ENCODE measurements at places on chromosomes 5 and 9.

- no peak for DNase-seq
These were observed 68.0 kb downstream of the DENND4C start for GRCh38 chr9:19298436-19299000.

- no peak for DNase-seq
These were observed 29.5 kb downstream of the CCNH start for GRCh38 chr5:87383216-87383615.

DNA sequence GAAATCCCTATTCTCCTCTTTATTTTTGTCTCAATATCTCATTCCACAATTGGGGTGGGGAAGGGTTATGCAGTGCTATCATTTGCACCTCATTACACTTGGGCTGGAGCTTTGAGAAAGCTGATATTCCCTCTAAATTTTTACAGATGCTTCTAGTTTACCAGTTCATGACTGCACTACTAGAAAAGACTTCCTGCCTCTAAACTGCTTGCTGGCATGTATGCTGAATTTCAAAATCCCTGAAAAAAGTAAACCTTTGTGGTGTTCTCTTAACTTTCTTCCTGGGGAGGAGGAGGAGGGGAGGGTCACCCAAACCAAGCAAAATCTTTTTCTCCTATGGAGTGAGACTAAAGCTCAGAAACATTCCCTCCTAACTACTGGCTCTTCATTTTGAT is 45.1 kb downstream of the BNC2 start:
- DNase-seq: no peak

DNA sequence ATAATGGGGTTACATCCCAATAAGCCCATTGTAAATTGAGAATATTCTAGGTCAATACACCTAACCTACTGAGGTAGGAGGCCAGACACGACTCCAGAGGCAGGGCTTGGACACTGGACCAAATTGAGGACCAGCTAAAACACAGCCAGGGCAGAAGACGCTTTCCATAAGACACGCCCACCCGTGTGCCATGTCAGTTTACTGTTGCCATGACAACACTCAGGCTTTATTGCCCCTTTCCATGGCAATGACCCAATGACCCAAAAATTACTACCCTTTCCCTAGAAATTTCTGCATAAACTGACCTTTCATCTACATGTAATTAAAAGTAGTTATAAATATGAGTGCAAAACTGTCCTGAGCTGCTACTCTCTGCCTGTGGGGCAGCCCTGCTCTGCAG is 31.5 kb downstream of the SLC22A4 start:
- no peak for DNase-seq

- DNase-seq: no peak
These were observed 17.2 kb downstream of the OR2S2 start for GRCh38 chr9:35940458-35941407.

All from hematopoietic multipotent progenitor cell treated with erythropoietin and hydrocortisone succinate and interleukin-3 and kit ligand, for 4 days (in vitro differentiated cells).